ENCODE measurements at places on chromosomes 12 and 14. TPM values are rescaled to one million over a fixed set of nuclear protein-coding genes. Genes with fewer than 3 reads are reported as not detected.

DNA sequence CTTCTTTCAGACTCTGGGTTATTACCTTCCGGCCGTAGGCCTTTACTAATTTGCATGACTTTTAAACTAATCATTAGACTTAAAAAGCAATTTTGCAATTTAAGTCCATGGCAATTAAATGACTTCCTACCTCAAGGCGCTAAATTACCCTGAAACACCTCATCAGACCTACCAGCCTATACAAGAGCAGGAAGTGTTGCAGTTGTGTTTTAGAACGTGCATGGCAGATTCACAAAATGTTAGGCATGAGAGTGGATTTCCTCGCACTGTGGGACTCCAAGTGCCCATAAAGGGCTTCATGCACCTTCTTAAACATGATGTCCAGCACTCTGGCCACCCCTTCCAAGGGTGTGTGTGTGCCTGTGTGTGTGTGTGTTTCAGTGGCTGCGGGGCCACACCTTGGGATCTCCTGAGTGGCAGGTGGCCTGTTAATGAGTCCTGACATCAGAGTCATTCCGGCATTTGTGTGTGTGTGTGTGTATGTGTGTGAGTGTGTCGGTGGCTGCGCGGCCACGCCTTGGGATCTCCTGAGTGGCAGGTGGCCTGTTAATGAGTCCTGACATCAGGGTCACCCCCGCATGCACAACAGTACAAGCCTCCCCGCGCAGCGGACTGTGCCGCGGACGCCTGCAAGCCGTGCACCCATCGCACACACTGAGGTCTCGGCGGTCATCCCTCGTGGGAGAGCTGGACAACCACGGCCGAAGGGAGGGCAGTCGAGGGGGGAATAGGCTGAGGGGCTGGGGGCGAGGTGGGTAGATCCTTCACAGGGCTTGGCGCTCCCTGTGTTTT is 900 bp downstream of the C2CD5 start:
- DNase-seq, result peak; percentile 50

DNA sequence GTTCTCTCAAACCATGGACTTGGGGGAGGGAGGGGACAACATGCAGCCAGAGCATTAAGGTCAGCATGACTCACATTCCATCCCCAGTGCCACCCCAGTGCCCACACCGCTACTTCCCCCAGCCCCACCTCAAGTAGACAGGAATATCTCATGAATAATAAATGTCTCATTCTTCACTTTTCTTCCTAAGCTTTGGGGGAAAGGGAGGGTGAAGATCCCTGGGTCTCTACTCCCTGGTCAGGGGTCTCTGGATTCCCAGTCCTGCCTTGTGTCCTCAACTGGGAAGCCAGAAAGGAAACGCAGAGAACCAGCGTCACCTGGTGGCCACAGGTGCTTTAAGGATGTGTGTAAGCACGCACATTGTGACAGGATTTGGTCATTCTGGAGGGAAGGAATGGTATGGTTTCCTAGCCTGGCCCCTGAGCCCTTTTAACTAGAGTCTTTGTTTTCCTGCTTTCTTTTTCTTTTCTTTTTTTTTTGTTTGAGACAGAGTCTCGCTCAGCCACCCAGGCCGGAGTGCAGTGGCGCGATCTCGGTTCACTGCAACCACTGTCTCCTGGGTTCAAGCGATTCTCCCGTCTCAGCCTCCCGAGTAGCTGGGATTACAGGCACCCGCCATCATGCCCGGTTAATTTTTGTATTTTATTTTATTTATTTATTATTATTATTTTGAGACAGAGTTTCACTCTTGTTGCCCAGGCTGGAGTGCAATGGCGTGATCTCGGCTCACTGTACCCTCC is 3.4 kb downstream of the GPR84 start:
- DNase-seq, result peak; percentile 88

DNA sequence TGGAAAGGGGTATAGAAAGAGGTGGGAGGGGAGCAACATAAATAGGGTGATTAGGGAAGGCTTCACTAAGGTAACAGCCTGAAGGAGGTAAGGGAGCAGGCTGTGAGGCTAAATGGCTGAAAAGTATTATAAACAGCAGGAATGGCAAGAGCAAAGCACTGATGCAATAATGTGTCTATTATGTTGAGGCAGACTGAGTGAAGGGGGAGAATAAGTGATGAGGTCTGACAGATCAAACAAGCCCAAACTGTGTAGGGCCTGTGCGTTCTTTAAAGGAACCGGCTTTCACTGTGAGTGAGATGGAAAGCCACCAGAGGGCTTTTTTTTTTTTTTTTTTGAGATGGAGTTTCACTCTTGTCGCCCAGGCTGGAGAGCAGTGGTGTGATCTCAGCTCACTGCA is 6.7 kb upstream of the VCPKMT start:
- DNase-seq, result no peak

DNA sequence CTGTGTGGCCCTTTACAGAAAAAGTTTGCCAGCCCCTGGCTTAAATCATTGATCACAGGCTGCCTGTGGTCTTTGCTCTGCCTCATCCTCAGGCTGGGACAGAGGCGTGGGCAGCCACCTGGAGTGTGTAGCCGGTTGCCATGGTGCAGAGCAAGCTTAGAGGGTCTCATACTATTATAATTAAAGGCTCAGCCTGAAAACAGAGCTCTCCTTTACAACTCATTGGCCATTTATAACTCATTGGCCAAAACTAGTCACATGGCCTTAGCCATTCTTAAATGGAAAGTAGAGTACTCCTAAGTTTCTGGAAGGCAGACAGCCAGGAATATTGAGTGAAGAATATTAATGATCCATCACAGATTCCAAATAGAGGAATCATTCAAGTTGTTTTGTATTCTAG is 3.0 kb downstream of the HSP90B1 start:
- DNase-seq, result no peak

DNA sequence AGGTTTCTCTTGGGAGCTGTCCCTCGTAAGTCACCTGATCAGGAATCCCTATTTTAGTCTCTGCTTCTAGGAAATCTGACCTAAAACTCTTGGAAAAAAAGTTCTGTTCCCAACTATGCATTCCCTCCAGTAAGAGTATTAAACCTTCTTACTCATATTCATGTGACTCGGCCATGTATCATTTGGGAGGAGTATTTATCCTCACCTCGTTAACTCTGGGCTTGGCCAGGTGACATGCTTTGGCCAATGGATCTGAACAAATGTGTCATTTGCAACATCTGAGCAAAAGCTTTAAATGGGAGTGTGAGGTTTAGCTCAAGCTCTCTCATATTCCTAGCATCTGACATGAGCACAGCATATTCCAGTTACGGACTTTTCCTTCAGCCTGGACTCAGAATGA is 226.8 kb downstream of the NUAK1 start:
- DNase-seq, result no peak

DNA sequence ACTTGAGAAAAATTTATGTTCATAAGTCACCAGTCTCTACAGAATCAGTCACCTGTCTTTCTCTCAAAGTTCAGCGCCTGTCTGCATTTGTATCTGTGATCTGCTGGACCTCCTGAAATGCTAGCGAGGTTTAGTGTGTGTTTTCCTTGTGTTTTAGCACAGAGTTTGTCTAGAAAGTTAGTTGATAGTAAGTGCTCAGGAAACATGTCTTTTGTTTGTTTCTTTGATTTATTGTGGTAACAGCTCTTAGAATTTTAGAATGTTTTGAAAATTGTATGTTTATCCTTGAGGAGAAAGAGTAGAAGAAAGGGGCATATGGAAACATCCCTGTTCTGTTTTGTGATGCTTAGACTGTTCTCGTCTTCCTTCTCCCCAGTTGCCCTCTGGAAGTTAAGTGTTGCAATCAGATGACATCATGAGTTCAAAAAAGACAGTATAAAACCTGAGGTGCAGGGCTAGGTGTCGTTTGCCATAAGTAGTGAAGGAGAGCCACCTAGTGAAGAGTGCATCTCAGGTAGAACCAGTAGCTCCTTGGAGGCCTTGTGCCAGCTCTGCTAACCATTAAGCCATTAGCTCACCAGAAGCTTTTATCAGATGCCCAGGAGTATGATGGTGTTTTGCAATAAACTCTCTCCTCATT is 44.8 kb downstream of the FBXW8 start:
- peak; percentile 68 for DNase-seq

GRCh38 chr12:25023808-25024207 is 74.9 kb upstream of the BCAT1 start:
- DNase-seq, result no peak

DNA sequence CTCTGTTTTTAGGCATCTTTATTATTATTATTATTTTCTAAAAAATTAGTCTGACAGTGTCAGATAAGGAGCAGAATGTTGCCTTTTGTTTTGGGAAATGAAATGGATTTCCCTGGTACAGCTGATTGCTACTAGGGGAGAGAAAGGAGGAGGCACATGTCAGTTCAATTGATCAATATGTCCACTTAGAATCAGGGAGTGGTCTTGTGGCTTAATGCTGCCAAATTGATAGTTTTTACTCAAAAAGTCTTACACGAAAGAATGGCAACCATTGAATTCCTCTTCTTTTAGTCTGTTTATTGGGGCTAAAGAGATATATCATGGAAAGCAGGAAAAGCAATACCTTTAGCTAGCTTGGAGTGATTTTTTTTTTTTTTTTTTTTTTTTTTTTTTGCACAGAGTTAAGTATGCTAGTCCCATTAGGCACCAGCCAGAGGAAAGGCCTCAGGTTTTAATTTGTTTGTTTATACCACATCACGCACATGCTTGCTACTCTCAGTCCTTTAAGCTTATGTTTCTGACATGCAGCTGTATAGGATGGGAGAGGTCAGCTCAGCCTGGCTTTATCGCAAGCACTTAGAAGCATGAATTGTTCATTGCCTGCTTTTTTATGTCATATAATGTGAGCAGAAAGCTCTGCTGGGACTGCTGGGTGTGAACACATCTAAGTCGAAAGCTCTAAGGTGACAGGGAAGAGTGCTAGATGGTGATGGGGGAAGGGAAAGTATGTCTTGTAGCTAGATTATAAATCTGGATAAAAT is 1.4 kb downstream of the AKAP6 start:
- DNase-seq, result no peak

Gene CLEC6A
- polyA plus RNA-seq, result not detected
